ENCODE measurements at places on chromosomes 4 and X. TPM values are rescaled to one million over a fixed set of nuclear protein-coding genes. Genes with fewer than 3 reads are reported as not detected.

The ITM2A gene
- total RNA-seq = 111 TPM

The NIPAL1 gene
- total RNA-seq = 6.3 TPM

GRCh38 chr4:48169636-48170035 lies 35.6 kb upstream of the TXK start:
- no peak for DNase-seq

GRCh38 chr4:75612306-75612705 lies 18.0 kb downstream of the CDKL2 start:
- no peak for DNase-seq

The PAGE2 gene
- total RNA-seq = not detected

DNA sequence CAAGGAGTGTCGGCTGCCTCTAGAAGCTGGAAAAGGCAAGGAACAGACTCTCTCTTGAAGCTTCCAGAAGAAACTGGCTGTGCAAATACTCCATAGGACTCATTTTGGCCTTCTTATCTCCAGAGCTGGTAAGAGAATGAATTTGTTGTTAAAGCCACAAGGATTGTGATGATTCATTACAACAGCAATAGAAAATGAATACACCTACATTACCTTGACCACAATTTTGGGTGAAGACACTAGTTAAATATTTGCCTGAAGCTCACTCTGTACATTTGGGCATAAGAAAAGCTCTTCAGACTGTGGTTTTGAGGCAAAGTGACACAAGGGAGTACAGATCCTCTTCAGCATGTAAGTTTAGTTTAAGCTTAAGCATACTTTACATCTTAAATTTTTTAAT lies 134.5 kb upstream of the TLL1 start:
- DNase-seq = no peak

DNA sequence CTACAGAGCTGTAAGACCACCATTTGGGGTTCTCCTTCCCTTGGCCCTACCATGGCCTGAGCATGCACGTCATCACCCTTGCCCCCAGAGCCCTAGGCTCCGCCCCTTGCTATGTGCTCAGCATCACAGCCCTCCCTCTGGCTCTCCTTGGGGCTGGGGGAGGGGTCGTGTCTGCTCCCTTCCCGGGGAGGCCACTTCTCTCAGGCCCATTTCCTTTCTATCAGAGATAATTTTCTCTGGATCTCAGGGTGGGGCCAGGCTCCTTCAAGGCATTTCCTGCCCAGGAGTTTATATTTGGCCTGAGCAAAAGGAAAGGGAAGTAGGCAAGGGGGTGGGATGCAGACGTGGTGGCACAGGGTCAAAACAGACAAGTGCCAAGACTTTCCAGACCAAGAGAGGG lies 55.9 kb downstream of the STARD8 start:
- DNase-seq = no peak

GRCh38 chr4:147723326-147723725 lies 8.6 kb upstream of the ARHGAP10 start:
- DNase-seq = no peak

- DNase-seq = no peak
Measured at GRCh38 chr4:175905925-175906324, 93.9 kb upstream of the GPM6A start.

The DUSP9 gene
- 0.13 TPM for total RNA-seq

The SPOCK3 gene
- total RNA-seq = not detected

The SNCA gene
- 202 TPM for total RNA-seq

- DNase-seq = no peak
Measured at GRCh38 chr4:10237131-10237530, 120.5 kb upstream of the WDR1 start.

DNA sequence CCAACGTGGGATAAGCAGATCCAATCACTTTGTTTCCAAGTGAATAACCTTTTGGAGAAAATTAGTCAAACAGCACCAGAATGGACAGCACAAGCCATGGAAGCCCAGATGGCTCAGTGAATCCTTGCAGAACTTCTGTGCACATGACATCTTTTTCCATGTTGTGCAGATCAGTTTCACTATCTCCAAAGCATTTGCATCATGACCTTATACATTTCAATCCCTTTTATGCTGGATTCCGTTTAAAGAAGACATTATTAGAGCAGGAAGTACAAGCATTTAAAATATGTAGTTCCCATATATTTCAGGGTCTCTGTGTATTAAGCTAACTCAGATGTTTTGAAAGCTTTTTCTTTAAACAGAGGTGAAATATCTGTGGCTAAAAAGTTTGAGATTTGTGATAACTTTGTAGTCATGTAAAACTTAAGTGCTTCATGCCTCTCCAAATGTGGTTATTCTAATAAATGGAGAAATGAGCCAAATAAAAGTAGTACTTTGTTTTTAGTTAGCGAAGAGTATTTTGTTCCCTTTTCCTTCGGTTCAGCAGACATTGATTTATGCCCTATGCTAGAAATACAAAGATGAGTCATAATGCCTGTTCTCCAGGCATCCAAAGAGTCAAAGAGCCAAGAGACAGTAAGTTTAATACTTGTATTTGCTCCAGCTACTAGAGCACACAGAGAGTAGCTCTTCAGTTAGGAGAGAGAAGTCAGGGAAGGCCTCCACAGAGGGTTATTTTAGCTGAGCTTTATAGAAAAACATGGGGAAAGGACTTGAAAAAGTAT lies 39.0 kb downstream of the PLAC8 start:
- DNase-seq = no peak

- DNase-seq = no peak
Measured at GRCh38 chrX:149831473-149831872, 49.5 kb upstream of the MAGEA8 start.

DNA sequence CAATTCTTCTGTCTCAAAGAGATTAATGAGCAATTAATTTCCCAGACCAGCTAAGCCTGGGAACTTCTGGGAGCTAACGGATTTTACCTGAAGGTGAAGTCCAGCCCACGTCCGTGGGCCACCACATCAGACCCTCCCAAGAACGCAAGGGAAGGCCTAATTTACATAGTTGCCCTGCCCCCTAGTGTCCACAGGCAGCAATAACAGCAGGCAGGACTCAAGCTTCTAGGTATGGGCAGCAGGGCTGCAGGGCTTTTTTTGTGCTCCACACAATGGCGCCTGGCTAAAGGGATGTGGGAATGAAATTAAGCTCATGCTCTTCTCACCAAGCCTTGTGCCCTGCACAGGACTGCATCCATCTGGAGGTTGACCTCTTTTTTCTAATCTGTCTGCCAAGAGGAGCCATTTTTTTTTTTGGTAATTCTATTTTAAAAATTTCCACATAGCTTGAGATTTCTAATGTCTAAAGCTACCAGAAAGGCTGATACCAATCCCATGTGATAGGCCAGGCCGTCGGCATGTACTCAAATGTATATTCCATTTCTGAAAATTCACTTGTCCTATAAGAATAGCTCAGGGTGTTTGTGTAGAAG lies 111.9 kb upstream of the TMEM164 start:
- peak; percentile 62 for DNase-seq

GRCh38 chr4:110900213-110900769 lies 277.4 kb upstream of the PITX2 start:
- DNase-seq = no peak

The HTN1 gene
- not detected for total RNA-seq

The MGAT4D gene
- not detected for total RNA-seq

Measured in sciatic nerve (tissue), 2 donors.